Cardiac septum (tissue), 1 donor: ENCODE measurements at places on chromosomes 2 and 18. TPM values are rescaled to one million over a fixed set of nuclear protein-coding genes. Genes with fewer than 3 reads are reported as not detected.
A peak's percentile ranks its signal among the peaks of the same experiment; 100 is the strongest.

- DNase-seq, result no peak
Measured at GRCh38 chr18:56929886-56930285, 217.0 kb upstream of the BOD1L2 start.

DNA sequence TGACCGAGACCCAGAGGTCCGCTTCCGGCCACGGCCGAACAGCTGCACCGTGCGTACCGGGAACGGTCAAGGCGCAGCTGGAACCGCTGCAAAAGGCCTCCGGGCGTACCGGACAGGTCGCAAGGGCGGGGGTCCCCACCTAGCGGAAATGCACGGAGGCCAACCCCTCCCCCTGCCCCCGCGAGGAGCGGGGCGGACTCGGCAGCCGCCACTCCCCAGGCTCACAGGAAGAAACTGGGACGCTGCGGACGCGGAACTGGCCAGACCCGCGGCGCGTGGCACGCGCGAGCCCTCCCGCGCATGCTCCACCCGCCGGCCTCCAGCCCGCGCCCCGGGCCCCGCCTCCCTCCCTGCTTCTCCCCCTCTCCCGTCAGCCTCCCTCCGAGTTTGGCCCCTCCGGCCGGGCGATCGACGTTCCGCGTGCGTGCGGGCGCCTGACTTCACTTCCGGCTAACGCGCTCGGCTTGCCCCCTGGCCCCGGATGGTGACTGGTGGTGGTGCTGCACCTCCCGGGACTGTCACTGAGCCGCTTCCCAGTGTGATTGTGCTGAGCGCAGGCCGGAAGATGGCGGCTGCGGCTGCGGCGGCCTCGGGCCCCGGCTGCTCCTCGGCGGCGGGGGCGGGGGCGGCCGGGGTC lies at the start of gene BIRC6:
TSS of gene BIRC6 (plus strand) at position 343 of the 637 bp plus-strand sequence. CDS start at position 482, 139 bp downstream.
- peak; percentile 99 for DNase-seq

Gene TMBIM1
- 143 TPM for total RNA-seq

- DNase-seq, result no peak
Measured at GRCh38 chr18:9827793-9828505, 57.8 kb upstream of the TXNDC2 start.

Gene CGREF1
- 0.48 TPM for total RNA-seq

GRCh38 chr18:7248877-7249276 lies 18.0 kb downstream of the LRRC30 start:
- DNase-seq, result no peak

Gene TSPYL6
- total RNA-seq, result 0.11 TPM

DNA sequence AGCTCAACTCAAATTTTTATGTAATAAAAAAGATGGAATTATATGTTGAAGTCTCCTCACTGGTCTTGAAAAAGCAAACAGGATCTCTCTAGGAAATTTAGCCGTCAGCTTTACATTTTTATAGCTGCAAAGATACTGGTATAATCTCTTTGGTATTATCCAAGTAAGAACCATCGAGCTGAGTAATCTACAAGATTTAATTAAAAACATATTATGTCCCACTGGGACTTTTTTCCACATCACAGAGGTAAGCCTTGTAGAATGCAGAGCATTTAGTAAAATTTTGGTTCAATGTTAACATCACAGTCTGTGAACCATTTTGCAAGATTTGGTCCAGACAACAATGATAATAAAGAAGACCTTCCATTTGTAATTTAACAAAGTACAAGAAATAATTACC lies 162.6 kb upstream of the SLC39A10 start:
- no peak for DNase-seq

Gene SERPINB12
- not detected for total RNA-seq

- DNase-seq, result no peak
Measured at GRCh38 chr2:108605947-108606346, 71.7 kb downstream of the LIMS1 start.
